ENCODE measurements at places on chromosomes 5 and 9. TPM values are rescaled to one million over a fixed set of nuclear protein-coding genes. Genes with fewer than 3 reads are reported as not detected.

The RGS3 gene
- polyA plus RNA-seq, result 36.9 TPM

The RANBP3L gene
- polyA plus RNA-seq, result not detected

The ADGRD2 gene
- polyA plus RNA-seq, result not detected

The TAL2 gene
- 19.7 TPM for polyA plus RNA-seq

The BAAT gene
- 0.98 TPM for polyA plus RNA-seq

The TMEM252 gene
- not detected for polyA plus RNA-seq

The CDH12 gene
- 4.3 TPM for polyA plus RNA-seq

The CARD6 gene
- polyA plus RNA-seq, result not detected

The HAND1 gene
- polyA plus RNA-seq, result 0.09 TPM

The ADGRV1 gene
- polyA plus RNA-seq, result 0.85 TPM

The MOB3B gene
- 7.3 TPM for polyA plus RNA-seq

The LIFR gene
- 53.3 TPM for polyA plus RNA-seq

DNA sequence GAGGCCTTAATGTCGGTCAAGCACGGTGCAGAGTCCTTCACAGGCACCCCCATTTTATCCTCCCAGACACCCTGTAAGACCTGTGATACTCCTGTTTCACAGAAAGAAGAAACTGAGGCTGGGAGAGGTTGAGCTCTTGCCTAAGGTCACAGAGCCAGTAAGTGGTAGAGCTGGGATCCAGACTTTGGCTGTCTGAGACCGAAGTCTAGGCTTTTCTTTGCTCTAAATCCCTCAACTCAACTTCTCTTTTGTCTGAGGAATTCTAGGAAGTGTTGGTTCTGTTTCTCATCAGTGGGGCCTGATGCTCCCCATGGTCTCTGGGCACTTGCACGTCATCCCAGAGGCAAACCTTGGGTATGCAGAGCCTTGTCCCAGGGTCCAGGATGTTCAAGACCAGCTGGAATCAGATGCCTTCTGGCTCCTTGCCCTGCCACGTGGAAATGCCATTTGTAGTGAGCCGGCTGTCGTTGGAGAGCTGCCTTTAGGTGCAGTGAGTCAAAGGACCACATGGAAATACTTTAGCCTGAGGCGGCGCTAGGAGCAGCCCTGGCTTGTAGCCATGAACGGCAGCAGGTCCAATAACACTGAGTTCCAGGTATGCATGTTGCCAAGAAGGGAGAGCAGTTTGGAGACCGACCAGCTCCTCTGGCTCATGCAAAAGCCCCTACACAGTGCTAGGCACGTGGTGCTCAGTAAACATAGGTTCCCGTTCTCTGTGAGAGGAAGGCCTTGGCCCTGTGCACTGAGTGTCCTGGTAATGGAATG is 9.2 kb downstream of the DCANP1 start:
- DNase-seq, result no peak

GRCh38 chr9:7461791-7462190 is 337.8 kb downstream of the DMAC1 start:
- DNase-seq, result no peak

DNA sequence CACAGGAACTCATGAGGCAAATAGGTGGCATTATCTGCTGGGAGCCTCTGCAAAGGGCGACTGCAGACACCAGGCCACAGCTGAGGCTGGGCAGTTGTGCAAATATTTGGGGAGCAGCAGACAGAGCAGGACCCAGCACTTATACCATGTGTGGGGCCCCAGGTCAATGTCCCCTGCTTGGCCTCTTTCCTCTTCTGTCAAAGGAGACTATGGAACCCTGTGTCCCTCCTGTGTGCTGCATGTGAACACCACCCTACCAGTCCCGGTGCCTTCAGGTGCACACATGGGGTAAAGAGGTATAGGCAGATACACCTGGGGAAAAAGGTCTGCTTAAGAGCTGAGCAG is 50.8 kb downstream of the ROR2 start:
- no peak for DNase-seq

- no peak for DNase-seq
Measured at GRCh38 chr9:135329571-135330306, 149.8 kb upstream of the PPP1R26 start.

- DNase-seq, result no peak
Measured at GRCh38 chr9:1404940-1405339, 354.8 kb downstream of the DMRT2 start.

DNA sequence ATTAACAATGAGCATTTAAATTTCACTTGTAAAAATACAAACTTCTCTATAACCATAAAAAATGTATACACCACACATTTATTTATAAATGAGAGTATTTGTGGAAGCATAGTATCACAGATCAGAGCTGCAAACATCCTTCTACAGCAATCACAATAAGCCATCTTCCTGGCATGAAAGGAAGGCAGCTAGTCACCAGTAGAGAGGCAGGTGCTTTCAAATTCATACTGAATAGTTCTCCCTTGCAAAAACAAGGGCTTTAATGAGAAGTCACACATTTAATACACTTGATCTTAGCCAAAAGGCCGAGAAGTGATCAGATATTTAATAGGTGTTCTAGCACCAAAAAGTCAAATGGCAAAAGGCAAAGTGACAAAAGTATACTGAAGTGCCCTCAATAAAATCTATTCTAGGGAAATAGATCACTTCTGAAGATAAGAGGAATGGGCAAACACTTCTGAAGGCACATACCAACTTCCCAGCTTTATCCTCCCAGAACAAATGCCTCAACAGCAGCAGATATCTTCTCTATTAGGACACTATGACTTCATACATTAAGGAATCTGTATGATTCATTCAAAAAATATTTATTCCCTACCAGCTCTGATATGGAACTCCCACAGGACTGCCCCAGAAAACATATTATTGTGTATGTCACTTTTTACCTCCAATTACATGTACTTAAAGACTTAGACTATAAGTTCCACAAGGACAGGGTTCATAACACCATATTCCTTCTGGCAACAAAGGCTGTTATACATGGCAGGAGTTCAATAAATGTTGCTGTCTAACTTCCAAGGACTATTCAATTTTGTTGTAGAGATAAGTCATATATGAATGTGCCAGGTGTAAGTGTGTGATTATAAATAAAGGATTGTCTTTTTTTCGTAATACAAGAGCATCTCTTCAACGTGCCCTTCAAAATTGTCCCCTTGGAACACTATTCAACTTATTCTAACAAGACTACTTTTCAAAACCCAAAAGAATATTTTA is 31.7 kb downstream of the MAPKAP1 start:
- DNase-seq, result no peak

GRCh38 chr9:89969156-89969675 is 364.4 kb downstream of the GADD45G start:
- DNase-seq, result no peak

GRCh38 chr5:10858945-10859344 is 97.9 kb upstream of the DAP start:
- no peak for DNase-seq

GRCh38 chr9:32677931-32678330 is 42.5 kb upstream of the TAF1L start:
- DNase-seq, result no peak

- no peak for DNase-seq
Measured at GRCh38 chr5:178854284-178854683, 5.5 kb upstream of the ZNF354B start.

DNA sequence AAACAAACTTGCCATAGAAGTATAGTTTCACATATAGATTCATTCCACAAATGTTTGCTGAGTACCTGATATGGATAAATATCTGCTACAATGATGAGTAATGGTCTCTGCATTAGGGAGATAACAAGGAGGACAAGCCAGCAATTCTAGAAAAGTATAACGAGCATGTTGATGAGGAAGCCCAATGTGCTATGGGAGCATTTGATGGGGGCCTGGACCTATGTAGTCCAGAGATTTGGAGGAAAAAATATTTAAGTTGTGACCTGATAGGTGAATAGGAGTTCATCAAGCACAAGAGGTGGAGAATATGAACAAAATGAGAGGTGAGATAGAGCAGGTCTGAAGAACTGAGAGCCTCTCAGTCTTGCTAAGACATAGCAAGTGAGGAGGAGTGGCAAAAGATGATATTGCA is 14.4 kb upstream of the TMEM245 start:
- no peak for DNase-seq

- peak; percentile 15 for DNase-seq
Measured at GRCh38 chr5:116242343-116242742, 157.5 kb downstream of the COMMD10 start.

DNA sequence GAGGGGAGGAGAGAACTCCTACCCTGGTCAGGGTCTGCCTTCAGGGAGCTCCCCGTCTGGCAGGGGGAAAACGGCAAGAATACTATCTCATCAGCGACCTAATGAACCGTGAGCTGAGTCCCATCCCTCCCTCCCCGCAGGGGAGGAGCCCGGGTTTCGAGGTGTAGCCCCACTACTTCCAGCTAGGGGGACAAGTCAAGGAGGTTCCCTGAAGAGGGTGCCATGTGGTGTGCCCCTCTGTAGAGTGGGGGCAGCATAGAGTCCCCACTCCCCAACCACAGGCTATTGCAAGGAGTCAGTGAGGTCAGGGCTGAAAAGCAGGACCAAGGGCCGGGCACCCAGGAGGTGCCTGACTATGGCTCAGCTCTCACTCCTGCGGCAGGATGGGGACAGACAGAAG is 50.9 kb upstream of the RXRA start:
- DNase-seq, result no peak

- no peak for DNase-seq
Measured at GRCh38 chr5:78547183-78547582, 101.4 kb downstream of the LHFPL2 start.

GRCh38 chr5:89229331-89230070 is 346.5 kb upstream of the MEF2C start:
- no peak for DNase-seq

GRCh38 chr5:122183788-122184170 is 54.4 kb downstream of the ZNF474 start:
- DNase-seq, result no peak

- DNase-seq, result peak; percentile 73
Measured at GRCh38 chr9:93304574-93305496, 120.9 kb downstream of the WNK2 start.

GRCh38 chr9:108775901-108776306 is 79.9 kb downstream of the ACTL7B start:
- peak; percentile 53 for DNase-seq

DNA sequence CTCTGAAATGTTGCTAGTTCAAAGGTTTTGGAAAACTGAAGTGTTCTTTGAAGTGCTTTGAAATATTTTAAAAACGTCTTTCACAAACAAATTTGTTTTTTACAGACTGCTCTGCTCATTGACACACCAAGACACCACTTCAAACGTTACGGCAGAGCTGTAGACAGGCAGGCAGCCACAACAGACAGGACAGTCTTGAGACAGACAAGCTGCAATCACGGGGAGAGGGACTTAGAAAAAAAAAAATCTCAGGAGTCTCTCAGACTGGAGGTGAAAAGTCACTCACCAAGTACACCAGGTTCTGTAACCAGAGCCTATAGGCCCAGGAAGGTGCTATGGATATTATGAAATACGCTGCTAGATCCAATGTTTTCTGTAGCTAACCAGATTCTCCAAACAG is 135.4 kb downstream of the ISL1 start:
- DNase-seq, result no peak

GRCh38 chr5:122478741-122479442 is 166.9 kb downstream of the SNCAIP start:
- no peak for DNase-seq

DNA sequence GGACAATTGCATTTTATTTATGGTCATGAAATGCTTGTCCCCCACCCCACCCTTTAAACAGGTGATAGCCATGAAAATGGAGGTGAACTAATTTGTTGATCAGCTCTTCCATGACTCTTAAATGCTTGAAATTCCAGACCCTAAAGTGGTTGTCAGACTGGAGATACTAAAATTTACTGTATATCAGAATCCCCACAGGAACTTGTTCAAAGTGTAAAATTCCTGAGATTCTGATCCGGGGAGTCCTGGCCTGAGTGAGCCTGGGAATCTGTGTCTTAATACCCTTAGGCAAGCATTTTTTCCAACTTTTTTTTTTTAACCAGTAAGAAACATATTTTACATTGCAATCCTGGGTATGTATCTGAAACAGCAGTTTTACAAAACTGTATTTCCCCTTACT is 4.7 kb downstream of the SKP2 start:
- DNase-seq, result no peak

DNA sequence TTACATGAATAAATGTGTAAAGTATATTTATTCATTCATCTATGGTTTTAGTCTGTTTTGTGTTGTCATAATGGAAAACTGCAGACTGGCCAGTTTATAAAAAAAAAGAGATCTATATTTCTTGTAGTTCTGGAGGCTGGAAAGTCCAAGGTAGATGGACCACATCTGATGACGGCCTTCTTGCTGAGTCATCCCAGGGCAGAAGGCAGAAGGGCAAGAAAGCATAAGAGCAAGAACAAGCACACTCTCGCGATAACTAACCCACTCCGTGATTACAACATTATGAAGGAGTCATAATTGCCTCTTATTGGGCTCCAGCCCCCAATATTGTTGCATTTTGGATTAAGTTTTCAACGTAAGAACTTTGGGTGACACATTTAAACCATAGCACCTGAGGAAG is 180.4 kb upstream of the DAB2 start:
- DNase-seq, result no peak

- no peak for DNase-seq
Measured at GRCh38 chr9:111098093-111098492, 59.8 kb upstream of the LPAR1 start.

- DNase-seq, result no peak
Measured at GRCh38 chr9:33189331-33189791, 22.2 kb upstream of the B4GALT1 start.
